ENCODE measurements at places on chromosomes 1 and 21.

DNA sequence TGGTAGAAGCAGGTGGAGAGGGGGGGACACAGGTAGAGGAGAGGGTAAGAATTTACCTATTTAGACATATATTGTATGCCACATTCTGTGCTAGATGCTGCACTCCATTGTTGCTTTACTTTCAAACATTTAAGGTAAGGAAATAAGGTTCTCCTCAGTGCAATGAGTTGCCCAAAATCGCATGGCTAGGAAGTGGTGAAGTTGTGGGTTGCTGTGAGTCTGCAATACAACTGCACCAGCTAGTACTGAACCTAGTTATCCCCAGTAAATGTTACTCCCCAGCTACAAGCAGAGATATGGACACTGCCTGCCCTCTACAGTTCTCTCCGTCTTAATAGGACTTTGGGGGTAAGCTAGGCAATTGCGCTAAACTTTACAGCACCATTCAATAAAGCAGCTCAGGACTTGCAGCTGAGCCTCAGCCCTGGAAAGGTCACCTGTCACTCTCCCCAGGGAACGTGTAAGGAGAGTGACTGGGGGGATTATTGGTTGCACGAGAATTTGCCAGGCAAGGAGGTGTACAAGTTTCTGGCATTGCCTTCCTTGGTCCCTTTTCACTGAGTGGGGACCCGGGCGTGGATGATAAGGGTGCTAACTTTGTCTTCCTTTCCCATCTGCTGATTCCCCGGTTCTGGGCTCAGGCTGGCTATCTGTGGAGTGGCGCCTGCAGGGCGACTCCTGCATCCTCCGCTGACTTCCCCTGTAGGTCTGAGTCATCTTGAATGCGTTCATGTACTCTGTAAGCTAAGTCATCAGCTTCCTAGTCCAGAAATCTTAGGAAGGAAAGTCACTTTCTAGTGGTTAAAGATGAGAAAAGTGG lies 71.3 kb upstream of the CNTN2 start:
- no peak overlapping the region for H3K4me3 ChIP-seq
- H3K27ac ChIP-seq: no peak overlapping the region
- H3K4me1 ChIP-seq: no peaks in the 10 kb centered on the region
- H3K36me3 ChIP-seq: no peaks in the 10 kb centered on the region
- peaks cover 2% of the 10 kb centered on the region for H3K27me3 ChIP-seq

DNA sequence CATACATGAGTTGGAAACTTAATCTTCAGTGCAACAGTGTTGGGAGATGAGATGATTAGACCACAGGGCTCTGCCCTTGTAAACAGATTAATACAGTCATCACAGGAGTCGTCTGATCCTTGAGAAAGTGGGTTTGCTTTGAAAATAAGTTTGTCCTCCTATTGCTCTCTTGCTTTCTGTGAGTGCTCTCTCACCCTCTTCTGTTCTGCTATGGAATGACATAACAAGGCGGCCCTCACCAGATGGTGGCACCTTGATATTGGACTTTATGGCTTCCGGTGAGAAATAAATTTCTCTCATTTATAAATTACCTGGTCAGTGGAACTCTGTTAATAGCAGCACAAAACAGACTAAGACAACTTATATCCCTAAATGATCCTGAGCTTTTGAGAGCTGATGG lies 353.6 kb downstream of the BRINP3 start:
- H3K4me1 ChIP-seq: no peaks in the 10 kb centered on the region
- H3K27me3 ChIP-seq: no peaks in the 10 kb centered on the region
- DNase-seq: no peak
- no peak overlapping the region for H3K4me3 ChIP-seq

DNA sequence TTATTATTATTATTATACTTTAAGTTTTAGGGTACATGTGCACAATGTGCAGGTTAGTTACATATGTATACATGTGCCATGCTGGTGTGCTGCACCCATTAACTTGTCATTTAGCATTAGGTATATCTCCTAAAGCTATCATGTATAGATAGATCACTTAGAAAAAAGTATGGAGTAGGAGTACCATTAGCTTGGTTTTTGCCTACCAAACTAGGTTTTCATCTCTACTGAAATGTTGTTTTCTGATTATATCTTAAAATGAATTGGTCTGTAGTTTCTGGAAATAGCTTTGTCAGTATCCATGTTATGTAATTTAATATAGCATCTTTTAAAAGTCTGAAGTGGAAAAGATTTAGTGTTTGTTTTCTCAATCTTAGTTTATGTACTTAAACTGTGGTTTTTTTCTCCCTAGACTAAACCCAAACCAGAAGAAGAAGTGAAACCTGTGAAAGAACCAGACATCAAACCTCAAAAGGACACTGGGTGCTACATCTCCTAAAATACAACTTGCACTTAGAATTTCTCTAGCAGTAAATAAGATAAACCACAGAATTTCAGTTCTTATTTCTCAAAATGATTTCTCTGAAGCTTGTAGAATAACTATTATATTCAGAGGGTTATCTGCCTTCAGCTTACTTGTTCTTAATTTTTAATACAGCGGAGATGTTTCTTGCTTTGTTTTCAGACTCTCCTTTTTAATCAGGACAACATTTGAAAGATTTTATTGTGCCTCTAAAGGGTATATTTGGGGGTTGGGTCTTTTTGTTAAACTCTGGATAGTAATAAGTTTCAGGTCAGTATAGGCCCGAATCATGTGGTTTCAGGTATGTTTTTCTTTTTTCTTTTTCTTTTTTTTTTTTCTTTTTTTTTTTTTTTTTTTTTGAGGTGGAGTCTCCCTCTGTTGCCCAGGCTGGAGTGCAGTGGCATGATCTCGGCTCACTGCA lies 4.5 kb upstream of the FAM177B start:
- no peak overlapping the region for H3K4me3 ChIP-seq
- H3K36me3 ChIP-seq: no peaks in the 10 kb centered on the region
- H3K27ac ChIP-seq: no peak overlapping the region
- no peak for DNase-seq

DNA sequence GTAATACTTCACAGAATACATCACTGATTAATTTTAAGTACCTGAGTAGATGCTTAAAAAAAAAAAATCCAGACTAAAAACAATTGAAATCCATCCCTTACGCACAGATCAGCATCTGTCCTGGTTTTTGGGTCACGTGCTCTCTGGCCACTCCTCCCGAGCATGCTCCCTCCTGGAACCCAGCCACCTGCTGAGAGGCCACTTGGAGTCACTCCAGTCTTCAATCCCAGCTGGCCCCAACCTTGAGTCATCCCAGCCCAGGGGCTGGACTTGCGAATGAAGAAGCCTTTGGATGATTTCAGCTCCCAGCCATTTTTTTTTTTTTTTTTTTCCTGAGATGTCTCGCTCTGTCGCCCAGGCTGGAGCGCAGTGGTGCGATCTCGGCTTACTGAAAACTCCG lies 8.9 kb downstream of the MAP1LC3C start:
- DNase-seq: peak; percentile 80
- no peaks in the 10 kb centered on the region for H3K4me1 ChIP-seq
- no peaks in the 10 kb centered on the region for H3K27me3 ChIP-seq
- no peak overlapping the region for H3K4me3 ChIP-seq

GRCh38 chr1:8317647-8318381 lies at the start of gene SLC45A1:
Gene SLC45A1 (plus strand): TSS chr1:8318114. CDS start chr1:8324330, 6,216 bp downstream.
- no peaks in the 10 kb centered on the region for H3K27me3 ChIP-seq
- DNase-seq: peak; percentile 85
- H3K36me3 ChIP-seq: no peaks in the 10 kb centered on the region

- no peaks in the 10 kb centered on the region for H3K27me3 ChIP-seq
- H3K27ac ChIP-seq: peak overlapping the region; percentile 54
- peak overlapping the region; percentile 84 for H3K4me3 ChIP-seq
Measured at GRCh38 chr1:208238710-208239472, 5.3 kb downstream of the PLXNA2 start.

DNA sequence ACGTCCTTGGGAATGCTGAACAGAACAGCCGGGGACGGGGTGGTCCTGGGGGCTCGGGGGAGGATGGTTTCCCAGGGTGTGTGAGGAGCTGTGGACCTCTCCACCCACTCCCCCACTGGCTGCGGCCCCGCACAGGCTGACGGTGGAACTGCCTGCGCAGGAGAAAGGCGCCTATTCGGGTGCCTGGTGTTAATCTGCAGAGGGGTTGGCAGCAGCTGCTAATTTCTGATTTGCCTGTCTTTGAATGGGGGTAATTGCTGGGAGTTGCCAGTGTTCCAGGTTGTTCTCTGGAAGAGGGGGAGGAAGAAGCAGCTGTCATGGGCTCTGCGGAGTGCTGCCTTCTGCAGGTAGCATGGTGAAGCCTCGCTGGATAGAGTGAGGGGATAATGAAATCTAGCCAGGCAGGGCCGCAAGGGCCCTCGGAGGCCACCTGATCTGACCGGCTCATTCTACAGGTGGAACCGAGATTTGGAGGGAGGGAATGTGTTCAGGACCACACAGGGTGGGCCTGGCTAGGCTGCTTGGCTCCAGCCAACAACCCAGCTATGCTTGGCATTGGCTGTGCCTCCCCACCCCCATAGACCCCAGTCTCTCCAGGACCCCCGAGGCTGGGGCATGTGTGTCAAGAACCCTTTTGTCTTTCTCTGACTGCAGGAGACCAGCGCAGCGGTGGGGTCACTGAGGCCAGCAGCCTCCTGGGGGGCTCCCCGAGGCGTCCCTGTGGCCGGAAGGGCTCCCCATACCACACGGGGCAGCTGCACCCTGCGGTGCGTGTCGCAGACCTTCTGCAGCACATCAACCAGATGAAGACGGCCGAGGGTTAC lies 67.1 kb downstream of the PTPRU start:
- H3K27me3 ChIP-seq: no peaks in the 10 kb centered on the region
- H3K4me3 ChIP-seq: no peak overlapping the region
- no peaks in the 10 kb centered on the region for H3K4me1 ChIP-seq
- no peak overlapping the region for H3K27ac ChIP-seq
- DNase-seq: no peak

DNA sequence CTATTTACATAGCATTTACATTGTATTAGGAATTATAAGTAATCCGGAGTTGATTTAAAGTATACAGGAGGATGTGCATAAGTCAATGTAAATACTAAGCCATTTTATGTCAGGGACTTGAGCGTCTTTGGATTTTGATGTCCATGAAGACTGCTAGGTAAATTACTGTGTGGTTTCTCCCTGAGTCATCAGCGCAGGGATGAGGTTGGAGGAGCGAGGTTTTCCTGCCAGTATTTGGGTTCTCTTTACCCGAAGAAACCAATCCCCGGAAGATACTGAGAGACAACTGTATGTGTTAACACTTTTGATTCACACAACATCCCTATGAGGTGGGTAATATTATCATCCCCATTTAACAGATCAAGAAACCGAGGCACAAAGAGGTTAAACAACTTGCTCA lies 29.3 kb downstream of the BATF3 start:
- H3K27ac ChIP-seq: no peak overlapping the region
- no peaks in the 10 kb centered on the region for H3K27me3 ChIP-seq
- peaks cover 10% of the 10 kb centered on the region for H3K4me1 ChIP-seq
- H3K4me3 ChIP-seq: no peak overlapping the region
- DNase-seq: no peak

DNA sequence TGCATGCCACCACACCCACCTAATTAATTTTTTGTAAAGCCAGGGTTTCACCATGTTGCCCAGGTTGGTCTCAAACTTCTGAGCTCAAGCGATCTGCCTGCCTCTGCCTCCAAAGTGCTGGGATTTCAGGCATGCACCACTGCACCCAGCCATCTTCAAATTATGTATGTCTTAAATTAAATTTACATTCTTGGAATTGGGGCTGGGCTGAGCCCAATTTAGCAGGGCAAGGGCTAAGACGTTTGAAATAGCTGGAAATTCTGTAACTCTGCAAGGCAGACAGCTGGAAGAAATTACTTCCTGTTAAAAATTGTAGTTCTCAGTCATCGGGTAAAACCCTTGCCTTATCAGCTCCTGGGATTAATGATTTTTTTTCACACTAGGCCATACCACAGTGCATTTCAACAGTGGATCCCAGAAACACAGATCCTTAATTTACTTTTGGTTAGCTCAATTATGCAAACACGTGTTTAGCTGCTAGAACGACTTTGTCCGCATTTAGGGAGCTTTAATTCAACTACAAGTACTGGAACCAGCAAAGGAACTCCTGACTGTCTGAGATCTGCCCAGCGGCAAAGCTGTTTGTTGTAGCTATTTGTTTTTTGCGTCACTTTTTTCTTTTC lies 83.3 kb downstream of the OLFML3 start:
- H3K36me3 ChIP-seq: no peaks in the 10 kb centered on the region
- no peaks in the 10 kb centered on the region for H3K4me1 ChIP-seq
- no peak for DNase-seq
- no peak overlapping the region for H3K27ac ChIP-seq

DNA sequence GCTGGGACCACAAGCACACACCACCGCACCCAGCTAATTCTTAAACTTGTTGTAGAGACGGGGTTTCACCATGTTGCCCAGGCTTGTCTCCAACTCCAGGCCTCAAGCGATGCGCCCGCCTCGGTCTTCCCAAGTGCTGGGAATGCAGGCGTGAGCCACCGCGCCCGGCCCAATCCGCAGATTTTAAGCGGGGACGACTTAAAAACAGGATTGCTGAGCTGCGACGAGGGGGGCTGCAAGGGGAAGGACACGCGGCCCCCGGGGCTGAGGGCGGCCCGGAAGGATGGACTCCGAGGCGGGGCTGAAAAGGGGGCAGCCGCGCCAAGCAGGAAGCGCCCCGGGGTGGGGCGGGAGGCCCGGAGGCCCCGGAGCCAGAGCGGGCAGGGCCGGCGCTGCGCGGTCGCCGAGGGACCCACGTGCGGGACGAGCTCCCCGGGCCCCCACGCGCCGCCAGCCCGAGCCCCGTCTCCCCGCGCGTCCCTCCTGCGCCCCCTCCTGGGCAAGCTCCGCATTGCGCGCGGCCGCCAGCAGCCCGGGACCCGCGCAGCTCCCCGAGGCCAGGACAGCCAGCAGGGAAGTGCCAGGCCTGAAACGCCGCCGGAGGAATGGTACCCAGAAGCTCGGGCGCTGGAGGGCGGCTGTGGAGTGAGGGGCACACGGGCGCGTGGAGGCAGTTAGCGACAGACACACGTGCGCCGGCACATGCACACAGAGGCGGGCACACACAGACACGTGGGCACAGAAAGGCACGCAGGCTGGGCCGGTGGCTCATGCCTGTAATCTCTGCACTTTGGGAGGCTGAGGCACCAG lies 5.5 kb upstream of the PRKCZ start:
- H3K36me3 ChIP-seq: no peaks in the 10 kb centered on the region
- no peaks in the 10 kb centered on the region for H3K4me1 ChIP-seq
- H3K27me3 ChIP-seq: peaks cover 15% of the 10 kb centered on the region
- peak overlapping the region; percentile 45 for H3K4me3 ChIP-seq
- no peak overlapping the region for H3K27ac ChIP-seq
- DNase-seq: peak; percentile 79

- no peaks in the 10 kb centered on the region for H3K36me3 ChIP-seq
- H3K27me3 ChIP-seq: no peaks in the 10 kb centered on the region
- no peaks in the 10 kb centered on the region for H3K4me1 ChIP-seq
- no peak overlapping the region for H3K27ac ChIP-seq
- H3K4me3 ChIP-seq: no peak overlapping the region
Measured at GRCh38 chr1:116825720-116826438, 71.6 kb downstream of the CD2 start.

GRCh38 chr1:224080115-224080774 lies 33.7 kb upstream of the FBXO28 start:
- no peaks in the 10 kb centered on the region for H3K4me1 ChIP-seq
- no peak for DNase-seq
- H3K36me3 ChIP-seq: no peaks in the 10 kb centered on the region

DNA sequence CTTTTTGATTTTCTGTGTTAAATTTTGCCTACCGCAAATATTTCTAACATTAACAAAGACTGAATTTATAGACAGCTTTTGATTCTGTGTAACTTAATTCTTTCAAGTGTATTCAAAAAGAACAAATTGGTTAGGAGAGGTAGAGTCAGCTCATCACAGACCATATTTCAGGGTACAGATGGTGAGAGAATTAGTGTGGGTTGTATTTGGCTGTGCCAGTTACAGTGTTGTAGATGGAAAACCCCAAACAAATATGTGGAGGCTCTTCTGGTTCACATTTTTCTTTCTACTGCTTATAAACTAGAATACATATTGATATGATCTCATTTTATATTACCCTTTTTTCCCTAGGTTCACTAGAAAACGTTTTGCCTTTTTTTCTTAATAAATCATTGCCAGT lies 11.1 kb downstream of the RCAN3 start:
- H3K27me3 ChIP-seq: peaks cover 1% of the 10 kb centered on the region
- no peak overlapping the region for H3K27ac ChIP-seq

Data from psoas muscle (tissue), 8 donors.